ENCODE measurements at places on chromosomes 16 and 17. TPM values are rescaled to one million over a fixed set of nuclear protein-coding genes. Genes with fewer than 3 reads are reported as not detected.

DNA sequence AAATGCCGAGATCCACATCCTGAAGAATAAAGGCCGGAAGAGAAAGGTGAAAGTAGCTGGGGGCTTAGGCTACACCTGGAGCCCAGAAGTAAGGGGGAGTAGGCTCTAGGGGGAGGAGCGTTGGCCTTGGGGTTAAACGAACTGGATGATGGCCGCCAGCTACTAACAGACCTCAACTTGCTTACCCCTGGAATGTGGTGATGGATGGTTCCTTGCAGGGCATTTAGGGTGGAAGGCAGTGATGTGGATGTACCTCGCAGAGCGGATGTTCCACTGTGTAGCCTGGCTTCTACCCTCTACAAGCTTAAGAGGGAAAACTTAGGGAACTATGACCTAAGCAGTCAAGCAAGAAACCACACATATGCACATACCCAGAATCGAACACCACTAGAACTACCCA is 2.3 kb upstream of the MAZ start:
- H3K27me3 ChIP-seq, result no peaks in the 10 kb centered on the region
- H3K36me3 ChIP-seq, result peaks cover 63% of the 10 kb centered on the region
- H3K27ac ChIP-seq, result peak overlapping the region; percentile 89
- H3K4me3 ChIP-seq, result no peak overlapping the region
- peaks cover 14% of the 10 kb centered on the region for H3K4me1 ChIP-seq

DNA sequence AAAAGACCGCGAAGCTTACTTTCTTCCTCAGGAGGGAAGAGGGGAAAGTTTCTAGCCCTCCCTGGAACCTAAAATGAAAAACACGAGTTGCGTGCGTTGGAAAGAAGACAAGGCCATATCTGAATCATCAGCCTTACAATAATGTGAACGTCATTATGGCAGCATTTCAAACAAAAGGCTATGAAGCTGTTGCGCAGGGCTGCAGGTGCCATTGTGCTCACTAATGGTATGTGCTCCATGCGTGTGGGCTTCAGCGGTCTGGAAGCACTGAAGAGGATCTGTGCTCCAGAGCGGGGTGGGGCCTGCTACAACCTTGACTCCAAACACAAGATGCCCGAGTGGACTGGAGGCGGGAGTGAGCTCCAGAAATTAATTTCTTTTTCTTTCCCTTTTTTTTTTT is 12.1 kb upstream of the CYB5B start:
- no peak overlapping the region for H3K27ac ChIP-seq
- H3K27me3 ChIP-seq, result no peaks in the 10 kb centered on the region
- H3K4me3 ChIP-seq, result no peak overlapping the region
- no peak for DNase-seq

- peaks cover 3% of the 10 kb centered on the region for H3K4me1 ChIP-seq
- no peak overlapping the region for H3K4me3 ChIP-seq
- no peak overlapping the region for H3K27ac ChIP-seq
- no peaks in the 10 kb centered on the region for H3K36me3 ChIP-seq
- DNase-seq, result no peak
These were observed 85.3 kb upstream of the LGALS9 start for GRCh38 chr17:27545562-27546229.

GRCh38 chr17:12406623-12407215 is 259.0 kb upstream of the MYOCD start:
- H3K36me3 ChIP-seq, result no peaks in the 10 kb centered on the region
- peaks cover 7% of the 10 kb centered on the region for H3K27me3 ChIP-seq
- no peak overlapping the region for H3K27ac ChIP-seq
- no peak for DNase-seq
- no peak overlapping the region for H3K4me3 ChIP-seq

- DNase-seq, result no peak
- H3K36me3 ChIP-seq, result no peaks in the 10 kb centered on the region
- H3K27me3 ChIP-seq, result no peaks in the 10 kb centered on the region
- H3K27ac ChIP-seq, result no peak overlapping the region
- H3K4me3 ChIP-seq, result no peak overlapping the region
These were observed 168.9 kb upstream of the CIBAR2 start for GRCh38 chr16:85281181-85281580.

DNA sequence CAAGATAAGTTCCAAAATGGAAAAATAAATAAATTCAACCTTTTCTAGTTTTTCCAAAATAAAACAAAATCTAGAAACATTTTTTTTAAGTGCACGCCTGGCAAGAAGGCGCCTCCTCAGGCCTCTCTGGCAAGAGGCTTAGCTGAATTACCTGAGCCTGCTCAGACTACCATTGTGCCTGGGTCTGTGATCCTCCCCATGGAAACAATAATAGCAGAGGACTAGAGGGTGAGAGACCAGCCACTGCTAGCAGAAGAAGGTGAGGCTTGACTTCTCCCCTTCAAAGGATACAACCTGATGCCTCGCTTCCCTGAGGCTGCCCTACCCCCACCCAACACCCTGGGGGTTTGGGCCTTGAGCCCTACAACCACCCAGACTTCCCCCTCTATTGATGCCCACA is 14.8 kb downstream of the TERB1 start:
- H3K4me3 ChIP-seq, result no peak overlapping the region
- DNase-seq, result no peak
- H3K27ac ChIP-seq, result no peak overlapping the region
- H3K4me1 ChIP-seq, result no peaks in the 10 kb centered on the region
- peaks cover 5% of the 10 kb centered on the region for H3K27me3 ChIP-seq
- H3K36me3 ChIP-seq, result no peaks in the 10 kb centered on the region

DNA sequence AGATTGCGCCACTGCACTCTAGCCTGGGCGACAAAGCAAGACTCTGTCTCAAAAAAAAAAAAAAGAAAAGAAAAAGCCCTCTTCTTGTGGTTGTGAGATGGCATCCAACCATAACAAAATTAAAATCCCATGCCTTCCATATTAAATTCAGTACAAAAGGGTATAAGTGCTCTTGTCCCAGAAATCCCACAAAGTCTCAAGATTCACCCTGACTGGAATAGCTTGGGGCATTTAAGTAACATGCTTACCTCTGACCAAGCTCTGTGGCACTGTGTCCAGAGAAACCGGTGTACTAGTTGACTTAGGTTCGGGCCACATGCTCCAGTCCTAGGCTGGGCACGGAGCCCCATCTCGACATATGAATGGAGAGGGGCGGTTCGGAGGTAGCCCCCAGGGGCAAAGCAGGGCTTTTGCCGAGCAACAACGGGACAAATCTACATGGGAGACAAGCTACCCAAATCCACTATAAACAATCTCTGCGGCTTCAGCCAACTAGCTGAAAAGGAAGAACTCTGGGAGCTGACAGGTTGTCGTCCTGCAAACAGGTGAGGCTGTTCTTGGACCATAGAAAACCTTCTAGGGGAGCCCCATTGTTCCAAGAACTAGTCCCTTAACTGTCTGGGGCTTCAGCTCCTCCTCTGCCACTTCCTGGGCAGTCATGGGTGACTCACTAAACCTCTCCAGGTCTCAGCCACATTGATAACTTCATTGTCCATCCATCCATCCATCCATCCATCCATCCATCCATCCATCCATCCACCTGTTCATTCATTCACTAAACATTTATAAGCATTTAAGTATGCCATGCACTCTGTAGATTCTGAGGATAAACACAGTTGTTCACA is 10.3 kb upstream of the IL4R start:
- H3K4me3 ChIP-seq, result no peak overlapping the region
- H3K4me1 ChIP-seq, result no peaks in the 10 kb centered on the region
- H3K27me3 ChIP-seq, result no peaks in the 10 kb centered on the region
- no peak overlapping the region for H3K27ac ChIP-seq
- H3K36me3 ChIP-seq, result no peaks in the 10 kb centered on the region
- no peak for DNase-seq

GRCh38 chr17:9839433-9839832 is 13.7 kb downstream of the GLP2R start:
- peaks cover 16% of the 10 kb centered on the region for H3K27me3 ChIP-seq
- no peaks in the 10 kb centered on the region for H3K4me1 ChIP-seq
- no peaks in the 10 kb centered on the region for H3K36me3 ChIP-seq
- H3K4me3 ChIP-seq, result no peak overlapping the region
- DNase-seq, result no peak
- H3K27ac ChIP-seq, result no peak overlapping the region

GRCh38 chr17:44000141-44000860 is 4.1 kb upstream of the NAGS start:
- DNase-seq, result no peak
- H3K27ac ChIP-seq, result no peak overlapping the region
- H3K27me3 ChIP-seq, result peaks cover 2% of the 10 kb centered on the region
- H3K4me1 ChIP-seq, result no peaks in the 10 kb centered on the region

DNA sequence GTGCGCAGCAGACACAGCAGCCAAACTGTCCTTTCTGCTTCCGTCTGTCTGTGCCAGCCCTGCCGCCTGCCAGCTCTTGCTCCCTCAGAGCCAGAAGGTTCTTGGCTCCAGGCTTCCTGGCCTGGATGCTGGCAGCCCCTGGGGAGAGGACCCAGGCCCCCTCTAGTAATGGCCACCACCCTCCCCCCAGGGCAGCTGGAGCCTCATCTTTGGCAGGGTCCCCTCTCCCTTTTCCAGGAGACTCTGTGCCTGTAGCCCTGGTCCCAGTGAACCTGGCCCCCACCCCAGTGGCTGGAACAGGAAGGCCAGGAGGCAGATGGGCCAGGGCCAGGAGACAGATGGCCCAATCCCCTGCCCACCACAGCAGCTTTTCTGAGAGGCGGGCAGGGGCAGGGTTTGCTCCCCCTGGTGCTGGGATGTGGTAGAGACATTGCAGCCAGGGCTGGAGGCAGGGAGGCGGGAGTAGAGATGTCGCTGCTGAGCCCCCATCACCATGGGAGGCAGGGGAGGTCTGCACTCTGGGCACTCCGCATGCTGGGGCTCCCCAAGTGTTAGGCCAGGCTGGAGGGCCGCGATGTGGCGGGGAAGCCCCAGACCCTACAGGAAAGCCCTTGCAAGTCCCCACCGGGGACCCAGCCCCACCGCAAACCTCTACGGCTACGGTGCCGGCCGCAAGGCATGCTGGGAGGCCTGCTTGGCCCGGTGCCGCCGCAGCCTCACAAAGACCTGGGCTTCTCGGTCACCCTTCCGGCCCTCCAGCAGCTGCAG is 16.7 kb downstream of the UNC13D start:
- H3K4me1 ChIP-seq, result peaks cover 11% of the 10 kb centered on the region
- H3K36me3 ChIP-seq, result peaks cover 22% of the 10 kb centered on the region
- peak overlapping the region; percentile 38 for H3K4me3 ChIP-seq
- H3K27ac ChIP-seq, result peak overlapping the region; percentile 68
- peak; percentile 86 for DNase-seq
- H3K27me3 ChIP-seq, result no peaks in the 10 kb centered on the region

DNA sequence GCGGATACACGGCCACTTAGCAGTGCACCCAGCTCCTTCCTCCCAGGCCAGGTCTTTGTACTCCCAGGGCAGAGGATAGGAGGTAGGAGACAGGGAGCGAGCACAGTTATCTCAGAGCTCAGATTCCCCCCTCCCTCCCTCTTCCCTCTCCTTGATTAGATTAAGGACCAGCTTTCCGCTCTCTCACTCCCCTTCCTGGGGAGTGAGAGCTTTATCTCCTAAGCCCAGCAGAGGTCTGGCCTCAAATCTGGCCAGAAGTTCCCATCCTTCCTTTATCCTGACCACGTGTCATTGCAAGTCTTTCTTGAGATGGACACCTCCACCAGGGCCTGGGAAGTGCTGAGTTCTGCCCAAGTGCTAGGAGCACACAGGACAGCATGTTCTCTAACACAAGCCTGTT is 5.1 kb downstream of the ARL4D start:
- H3K4me3 ChIP-seq, result no peak overlapping the region
- no peaks in the 10 kb centered on the region for H3K4me1 ChIP-seq
- H3K36me3 ChIP-seq, result no peaks in the 10 kb centered on the region
- no peak overlapping the region for H3K27ac ChIP-seq
- no peak for DNase-seq

DNA sequence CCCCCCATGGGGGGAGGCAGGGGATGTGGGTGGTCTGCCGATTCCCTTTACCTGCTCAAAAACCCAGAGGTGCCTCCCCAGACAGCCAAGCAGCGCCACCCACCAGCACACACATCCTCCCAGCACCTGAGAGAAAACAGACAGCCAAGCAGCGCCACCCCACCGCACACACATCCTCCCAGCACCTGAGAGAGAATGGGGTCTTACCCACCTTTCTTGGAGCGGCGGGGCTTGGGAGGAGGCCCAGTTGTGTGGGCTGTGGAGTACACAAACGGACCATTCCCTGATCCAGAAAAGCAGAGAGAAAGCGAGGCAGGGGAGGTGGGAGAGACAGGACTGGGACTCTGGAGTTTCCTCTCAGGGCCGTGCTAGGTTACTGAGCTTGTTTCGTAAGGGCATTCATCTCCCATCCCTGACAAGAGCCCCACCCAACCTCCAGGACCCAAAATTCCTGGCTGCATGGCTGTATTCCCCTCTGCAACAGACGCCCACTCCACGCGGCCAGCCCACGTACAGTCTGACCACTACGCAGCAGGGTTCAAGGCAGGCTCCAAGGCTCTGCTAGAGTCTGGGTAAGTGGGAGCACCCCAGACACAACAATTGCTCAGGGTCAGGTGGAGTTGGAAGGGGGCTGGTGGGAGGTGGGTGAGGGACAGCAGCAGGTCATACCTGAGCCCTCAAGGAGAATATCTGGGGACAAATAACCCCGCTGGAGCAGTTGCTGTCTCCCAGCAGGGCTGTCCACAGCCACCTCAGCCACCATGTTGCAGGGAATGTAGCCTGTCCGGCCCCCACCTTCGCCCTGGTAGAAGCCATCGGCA is 22.3 kb downstream of the TSPOAP1 start:
- DNase-seq, result no peak
- no peaks in the 10 kb centered on the region for H3K4me1 ChIP-seq
- no peaks in the 10 kb centered on the region for H3K27me3 ChIP-seq
- H3K27ac ChIP-seq, result no peak overlapping the region

- no peaks in the 10 kb centered on the region for H3K4me1 ChIP-seq
- H3K27me3 ChIP-seq, result no peaks in the 10 kb centered on the region
- no peak overlapping the region for H3K4me3 ChIP-seq
- H3K27ac ChIP-seq, result no peak overlapping the region
These were observed 12.5 kb downstream of the SMTNL2 start for GRCh38 chr17:4596636-4597380.

GRCh38 chr16:50268352-50268751 is 2.0 kb downstream of the ADCY7 start:
- no peak overlapping the region for H3K4me3 ChIP-seq
- peaks cover 22% of the 10 kb centered on the region for H3K4me1 ChIP-seq
- H3K27ac ChIP-seq, result no peak overlapping the region
- no peak for DNase-seq

DNA sequence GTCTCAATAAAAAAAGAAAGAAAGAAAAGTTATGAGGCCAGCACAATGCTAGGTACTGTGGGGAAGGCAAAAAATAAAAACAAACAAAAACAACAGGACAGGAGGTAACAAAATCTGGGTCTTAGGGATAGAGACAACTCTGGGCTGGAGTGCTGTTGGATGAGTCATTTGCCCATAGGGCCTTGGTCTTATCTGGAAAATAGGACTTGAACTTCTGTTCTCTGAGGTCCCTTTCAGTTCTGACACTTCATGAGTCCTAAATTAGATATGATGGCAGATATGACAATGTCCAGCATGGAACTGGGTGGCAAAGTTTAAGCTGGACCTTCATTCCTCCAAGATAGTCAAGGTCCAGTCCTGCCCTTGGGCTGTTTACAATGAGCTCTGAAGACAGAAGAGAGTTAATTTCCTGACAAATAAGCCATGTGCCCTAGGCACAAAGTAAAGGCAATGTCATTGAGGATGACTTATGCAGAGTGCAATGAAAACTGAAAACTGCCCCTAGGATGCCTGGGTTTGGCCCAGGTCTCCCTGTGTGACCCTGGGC is 8.9 kb upstream of the HDAC5 start:
- no peak overlapping the region for H3K27ac ChIP-seq
- no peak overlapping the region for H3K4me3 ChIP-seq
- no peaks in the 10 kb centered on the region for H3K4me1 ChIP-seq
- H3K36me3 ChIP-seq, result no peaks in the 10 kb centered on the region
- no peak for DNase-seq

Gene WDR45B
- total RNA-seq, result 69.9 TPM

Gene CCL4
- total RNA-seq, result not detected

Gene COIL
- total RNA-seq, result 23.2 TPM

Gene GPRC5C
- not detected for total RNA-seq

Gene C16orf96
- not detected for total RNA-seq

Gene HEATR9
- total RNA-seq, result not detected

Gene NPIPA7
- 18.1 TPM for total RNA-seq

Data from A673 (cell line).